ENCODE measurements at places on chromosomes 12 and 14.

DNA sequence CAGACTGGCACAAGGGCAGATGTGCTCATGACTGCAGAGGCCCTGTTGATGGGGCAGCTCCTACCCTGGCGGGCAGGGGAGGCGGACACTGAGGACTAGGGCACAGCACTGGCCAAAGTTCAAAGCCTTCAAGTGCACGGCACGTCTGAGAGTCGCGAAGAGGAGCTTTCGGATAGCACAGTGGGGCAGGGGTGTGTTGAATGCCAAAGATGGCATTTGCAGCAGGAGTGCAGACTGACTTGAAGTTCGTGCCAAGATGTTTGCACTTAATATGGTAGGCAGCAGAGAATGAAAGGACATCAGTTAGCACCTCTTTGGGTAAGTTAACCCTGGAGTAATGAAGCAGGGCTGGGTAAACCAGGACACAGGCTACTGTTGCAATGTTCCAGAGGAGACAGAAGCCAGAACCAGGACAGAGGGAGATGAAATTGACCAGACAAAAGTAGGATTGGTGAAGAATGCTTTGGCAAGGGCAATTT, 6.7 kb upstream of the EML1 start:
- peak; percentile 38 for DNase-seq

DNA sequence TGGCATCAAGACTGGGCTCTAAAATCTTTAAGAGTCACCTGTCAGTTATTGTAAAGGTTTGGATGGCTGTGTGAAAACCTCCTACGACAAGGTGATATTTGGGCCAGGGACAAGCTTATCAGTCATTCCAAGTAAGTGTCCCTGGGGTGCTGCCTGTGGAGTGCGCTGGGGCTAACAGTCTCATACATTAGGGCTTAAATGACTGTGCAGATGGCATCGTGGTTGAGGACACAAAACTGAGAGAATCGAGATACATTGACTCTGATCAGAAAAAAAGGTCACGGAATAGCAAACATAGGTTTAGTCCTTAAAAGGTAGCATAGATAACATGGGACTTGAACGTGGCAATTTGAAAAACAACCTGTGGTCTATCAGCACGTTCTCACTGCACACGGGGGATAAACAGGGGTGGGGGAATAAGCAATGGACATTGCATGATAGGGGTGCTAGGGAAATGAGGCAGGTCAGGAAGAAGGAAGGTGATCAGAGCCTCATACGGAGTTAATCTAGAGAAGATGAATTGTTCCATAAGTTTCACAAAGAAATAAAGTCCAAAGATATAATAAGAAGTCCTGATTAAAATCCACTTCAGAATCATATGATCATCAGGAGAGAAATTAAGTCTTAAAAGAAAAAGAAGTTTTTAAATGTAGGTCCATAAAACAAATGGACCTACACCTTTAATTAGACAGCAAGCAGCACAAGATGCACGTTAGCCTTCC, 100.3 kb downstream of the DAD1 start:
- no peak for DNase-seq

- DNase-seq = no peak
Observed at GRCh38 chr14:102452302-102452701, 57.3 kb downstream of the ANKRD9 start.

GRCh38 chr12:109930028-109930800, 30.1 kb downstream of the TCHP start:
- DNase-seq = no peak

- no peak for DNase-seq
Observed at GRCh38 chr14:77314043-77314442, 6.6 kb downstream of the POMT2 start.

DNA sequence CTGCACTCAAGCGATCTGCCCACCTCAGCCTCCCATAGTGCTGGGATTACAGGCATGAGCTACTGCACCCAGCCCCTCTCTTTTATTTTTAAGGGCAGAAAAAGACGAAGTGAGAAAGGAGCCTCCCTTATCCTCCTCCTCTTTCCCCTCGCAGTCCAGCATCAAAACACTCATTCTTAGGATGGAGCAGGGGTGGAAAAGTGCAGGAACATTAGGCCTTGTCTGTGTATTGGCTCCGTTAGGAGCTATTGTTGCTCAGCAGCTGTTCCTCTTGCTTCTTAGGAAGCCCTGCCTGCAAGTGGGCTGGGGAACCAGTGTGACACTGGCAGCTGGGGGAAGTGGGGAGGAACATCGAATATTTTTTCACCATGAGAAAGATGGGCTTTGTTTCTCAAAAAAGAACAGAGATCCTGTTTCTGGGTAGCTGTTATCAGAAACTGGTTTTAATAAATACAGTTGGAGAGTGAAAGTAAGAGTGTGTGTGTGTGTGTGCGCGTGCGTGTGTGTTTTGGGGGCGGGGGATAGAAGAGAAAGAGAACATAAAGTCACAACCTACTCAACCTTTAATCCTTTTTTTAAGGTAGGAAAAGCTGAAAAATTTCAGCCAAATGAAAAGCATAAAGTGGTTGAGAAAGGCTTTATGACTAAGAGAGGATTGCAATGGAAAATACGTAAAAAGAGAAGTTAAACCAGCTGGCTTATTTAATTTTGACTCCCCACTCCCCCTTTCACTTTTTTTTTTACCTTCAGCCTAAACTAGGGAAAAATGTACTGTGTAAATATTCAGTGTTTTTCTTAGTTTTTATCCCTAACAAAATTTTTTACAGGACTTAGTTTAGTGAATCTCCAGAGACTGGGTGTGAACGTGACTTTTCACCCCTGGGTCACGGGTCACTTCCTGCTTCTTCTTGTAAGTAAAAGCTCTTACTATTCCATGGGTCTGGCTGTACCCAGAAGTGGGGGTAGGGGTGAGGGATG, 197.2 kb upstream of the PLEKHG7 start:
- DNase-seq = peak; percentile 88

DNA sequence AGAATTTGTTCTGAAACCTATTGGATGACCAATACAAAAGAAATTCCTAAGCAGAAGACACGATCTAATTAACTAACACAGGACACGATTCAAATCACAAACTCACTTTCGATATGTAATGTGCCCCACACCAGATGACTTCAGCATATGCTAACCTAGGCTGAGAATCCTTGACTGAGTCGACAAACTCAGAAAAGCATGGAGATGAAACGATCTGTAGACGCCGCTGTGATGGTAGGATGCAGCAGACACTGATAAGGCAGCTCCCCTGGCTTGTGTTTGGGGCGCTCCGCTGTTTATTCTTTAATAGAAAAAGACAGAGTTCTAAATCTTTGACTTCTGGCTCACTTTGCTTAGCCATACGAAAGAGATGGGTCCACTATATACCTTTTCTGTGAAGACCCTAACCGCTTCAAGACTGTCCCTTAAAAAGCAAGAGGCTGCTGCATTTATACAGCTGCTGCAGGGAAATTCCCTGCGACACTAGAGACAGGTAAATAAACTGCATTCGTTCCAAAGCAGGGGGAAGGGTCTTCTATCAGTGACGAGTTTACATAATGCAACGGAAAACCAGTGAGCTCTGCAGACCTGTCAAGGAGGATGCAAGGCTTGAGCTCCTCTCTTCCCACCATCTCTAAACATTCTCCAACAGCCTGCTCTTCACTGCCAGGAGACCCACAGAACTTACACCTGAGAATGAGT, 929 bp downstream of the CHD8 start:
- DNase-seq = no peak

- DNase-seq = no peak
Observed at GRCh38 chr12:5434647-5435560, 3.0 kb downstream of the NTF3 start.

- no peak for DNase-seq
Observed at GRCh38 chr12:84290168-84290567, 622.4 kb downstream of the SLC6A15 start.

- DNase-seq = no peak
Observed at GRCh38 chr12:94333396-94333795, 126.3 kb downstream of the CEP83 start.
